ENCODE measurements at places on chromosomes 2 and 18. TPM values are rescaled to one million over a fixed set of nuclear protein-coding genes. Genes with fewer than 3 reads are reported as not detected.
A peak's percentile ranks its signal among the peaks of the same experiment; 100 is the strongest.

DNA sequence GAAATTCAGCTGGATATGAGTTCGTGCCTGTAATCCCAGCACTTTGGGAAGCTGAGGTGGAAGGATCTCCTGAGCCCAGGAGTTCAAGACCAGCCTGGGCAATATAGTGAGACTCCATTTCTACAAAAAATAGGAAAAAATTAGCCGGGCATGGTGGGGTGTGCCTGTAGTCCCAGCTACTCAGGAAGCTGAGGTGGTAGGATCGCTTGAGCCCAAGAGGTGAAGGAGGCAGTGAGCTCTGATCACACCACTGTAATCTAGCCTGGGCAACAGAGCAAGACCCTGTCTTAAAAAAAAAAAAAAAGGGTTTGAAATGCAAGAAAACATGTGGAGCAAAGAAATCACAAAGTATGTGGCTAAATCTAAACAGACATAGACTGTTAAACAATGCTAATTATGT, 9.8 kb downstream of the CGREF1 start:
- no peak for DNase-seq

DNA sequence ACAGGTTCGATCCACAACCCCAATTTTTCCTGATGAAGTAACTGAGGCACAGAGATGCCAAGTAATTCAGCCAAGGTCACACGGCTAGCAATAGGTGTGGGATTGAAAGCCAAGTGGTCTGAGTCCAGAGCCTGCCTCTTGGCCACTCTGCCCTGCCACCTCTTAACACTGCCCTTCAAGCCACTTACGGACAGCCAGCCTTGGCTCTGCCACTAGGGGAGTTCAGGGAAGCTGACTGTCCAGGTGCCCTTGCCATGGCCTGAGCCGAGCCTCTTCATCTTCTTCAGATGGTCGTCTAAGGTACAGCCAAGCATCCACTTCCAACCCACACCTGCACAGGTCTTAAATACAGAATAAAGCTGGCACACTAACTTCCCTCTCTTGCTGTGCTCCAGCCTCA, 99.3 kb upstream of the GPR45 start:
- no peak for DNase-seq

GRCh38 chr2:157439824-157440186, 4.1 kb downstream of the CYTIP start:
- DNase-seq: no peak

GRCh38 chr2:238942726-238943300, 94.9 kb downstream of the TWIST2 start:
- peak; percentile 28 for DNase-seq

The HDAC4 gene
- 3.1 TPM for total RNA-seq

The SPIRE1 gene
- 16.6 TPM for total RNA-seq

The DYNAP gene
- not detected for total RNA-seq

The DCTN1 gene
- total RNA-seq: 74.8 TPM

The NCKAP1 gene
- 76.1 TPM for total RNA-seq

DNA sequence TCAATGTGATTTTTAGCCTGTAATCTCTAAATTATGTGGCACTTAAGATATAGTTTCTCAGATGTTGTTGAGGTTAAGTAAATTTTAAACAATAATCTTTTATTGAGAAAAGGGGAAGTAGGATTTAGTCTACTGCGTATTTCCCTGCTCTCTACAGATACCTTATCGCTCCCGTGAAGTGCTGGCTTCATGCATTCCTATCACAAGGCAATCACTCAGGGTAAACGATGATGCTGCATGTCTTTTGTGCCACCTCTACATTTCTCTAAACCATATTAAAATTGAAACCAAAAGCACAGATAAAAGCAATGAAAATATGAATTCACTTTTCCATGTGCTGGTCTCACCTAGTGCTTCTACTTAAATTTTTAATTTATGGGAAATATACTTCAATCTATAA, 14.4 kb upstream of the RPE start:
- DNase-seq: no peak

- DNase-seq: no peak
Measured at GRCh38 chr2:233352141-233352842, 2.0 kb upstream of the DGKD start.

- DNase-seq: no peak
Measured at GRCh38 chr18:76426737-76427305, 68.2 kb downstream of the ZNF516 start.

Measured in Daoy (cell line).